ENCODE measurements at places on chromosomes 7 and 10. TPM values are rescaled to one million over a fixed set of nuclear protein-coding genes. Genes with fewer than 3 reads are reported as not detected.

DNA sequence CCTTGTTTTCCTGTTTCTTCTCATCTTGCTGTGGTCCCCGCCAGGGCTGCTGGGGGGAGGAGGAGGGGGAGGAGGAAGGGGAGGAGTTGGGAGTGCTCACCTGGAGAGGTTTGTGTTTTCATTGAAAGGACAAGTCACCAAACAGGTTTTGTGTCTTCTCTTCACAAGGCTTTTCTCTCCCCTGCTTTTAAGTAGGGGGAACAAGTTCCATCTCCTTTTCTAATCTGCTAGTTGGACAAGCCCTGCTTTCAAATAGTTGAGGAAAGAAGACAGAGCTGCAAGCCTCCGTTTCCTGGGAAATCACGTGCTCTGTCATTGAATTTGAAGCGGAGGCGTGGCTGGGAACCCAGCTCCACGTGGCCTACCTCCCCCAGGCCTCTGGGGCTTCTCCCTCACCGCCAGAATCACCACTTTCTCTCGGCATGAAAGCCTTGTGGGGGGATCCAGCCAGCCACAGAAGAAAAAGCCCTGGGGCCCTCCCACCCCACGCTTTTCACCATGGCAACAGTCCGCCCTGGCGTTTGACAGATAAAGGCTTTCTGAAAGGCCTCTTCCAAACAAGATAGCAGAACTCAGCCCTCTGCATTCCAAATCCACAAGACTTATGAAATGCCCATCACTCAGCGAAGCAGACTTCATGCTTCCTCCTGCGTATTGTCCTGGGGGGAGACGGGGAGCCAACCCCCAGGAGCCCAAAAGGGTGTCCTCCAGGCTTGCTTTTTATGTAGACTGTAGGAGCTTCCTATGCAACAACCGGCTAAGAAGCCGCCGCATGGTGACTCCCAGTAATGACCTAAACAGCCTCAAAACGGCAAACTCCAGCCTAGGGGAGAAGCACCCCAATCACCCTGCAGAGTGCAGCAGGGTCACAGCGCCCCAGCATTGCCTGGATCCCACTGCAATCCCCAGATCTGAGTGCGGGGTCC, 51.7 kb downstream of the PROSER2 start:
- peak; percentile 80 for DNase-seq

DNA sequence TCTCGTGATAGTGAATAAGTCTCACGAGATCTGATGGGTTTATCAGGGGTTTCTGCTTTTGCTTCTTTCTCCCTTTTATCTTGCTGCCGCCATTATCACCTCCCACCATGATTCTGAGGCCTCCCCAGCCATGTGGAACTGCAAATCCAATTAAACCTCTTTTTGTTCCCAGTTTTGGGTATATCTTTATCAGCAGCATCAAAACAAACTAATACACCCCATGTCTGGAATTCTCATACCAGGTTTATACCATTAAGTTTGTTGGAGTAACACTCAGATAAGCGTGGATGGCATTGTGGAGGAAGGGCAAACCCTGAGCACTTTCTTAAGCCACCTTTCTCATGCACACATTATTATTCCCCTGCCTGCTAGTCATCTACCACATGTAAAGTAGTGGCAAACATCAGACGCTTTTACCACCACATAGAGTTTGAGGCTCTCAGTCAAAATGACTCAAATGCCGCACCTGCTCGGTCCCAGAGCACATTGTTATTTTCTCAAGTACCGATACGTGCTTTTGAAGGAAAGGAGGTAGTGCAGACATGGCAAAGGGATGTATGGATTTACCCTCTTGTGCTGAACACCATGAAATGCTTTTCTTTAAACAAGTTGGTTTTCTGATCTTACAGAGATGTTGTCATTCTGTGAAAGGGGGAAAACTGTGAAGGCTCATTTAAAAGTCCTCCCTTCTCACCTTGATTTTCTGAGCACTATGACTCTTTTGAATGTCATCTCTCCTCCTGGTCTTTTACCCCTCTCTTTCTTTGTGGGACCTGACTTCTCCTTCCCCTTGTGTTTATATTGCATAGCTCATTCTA, 429.7 kb downstream of the EXOC4 start:
- no peak for DNase-seq

DNA sequence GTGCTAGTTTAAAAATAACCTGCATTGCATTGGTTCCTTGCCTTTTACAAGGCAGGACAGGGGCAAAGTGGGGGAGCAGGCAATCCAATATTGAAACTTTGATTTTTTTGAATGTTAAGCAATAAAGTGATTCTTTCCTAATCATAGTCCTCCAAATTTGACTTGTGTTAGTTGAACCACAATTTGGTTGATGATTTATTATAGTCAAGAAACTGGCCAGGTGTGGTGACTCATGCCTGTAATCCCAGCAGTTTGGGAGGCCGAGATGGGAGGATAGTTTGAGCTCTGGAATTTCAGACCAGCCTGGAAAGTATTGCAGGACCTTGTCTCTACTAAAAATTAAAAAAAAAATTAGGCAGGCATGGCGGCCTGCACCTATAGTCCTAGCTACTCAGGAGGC, 27.9 kb upstream of the ABLIM1 start:
- no peak for DNase-seq

Gene IGF2BP3
- polyA plus RNA-seq: 90.2 TPM

Gene NUDT13
- 10.4 TPM for polyA plus RNA-seq

- no peak for DNase-seq
These were observed at the start of gene SLC26A4 for GRCh38 chr7:107660381-107661080. Gene SLC26A4, plus strand, starts transcription at chr7:107660828. Its CDS starts 814 bp downstream, at chr7:107661642.

- DNase-seq: no peak
These were observed 23.0 kb downstream of the SGCE start for GRCh38 chr7:94633014-94633341.

Gene ACSL5
- polyA plus RNA-seq: 5.5 TPM

- no peak for DNase-seq
These were observed 43.9 kb upstream of the PODXL start for GRCh38 chr7:131600085-131600881.

DNA sequence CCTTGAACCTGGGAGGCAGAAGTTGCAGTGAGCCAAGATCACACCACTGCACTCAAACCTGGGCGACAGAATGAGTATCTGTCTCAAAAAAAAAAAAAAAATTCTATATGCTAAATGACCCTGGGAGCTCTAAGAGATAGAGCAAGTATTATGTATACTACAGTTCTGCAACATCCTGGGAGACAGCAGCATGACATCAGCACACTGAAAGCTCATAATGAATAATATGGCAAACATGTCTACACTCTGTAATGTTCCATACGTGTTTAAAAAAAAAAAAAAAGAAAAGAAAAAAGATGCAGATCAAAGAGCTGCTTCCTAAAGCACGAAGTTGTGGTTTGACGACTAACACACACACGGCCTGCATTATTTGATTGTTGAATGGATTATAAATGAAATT, 72.5 kb downstream of the CUL2 start:
- DNase-seq: no peak

Gene PGAM2
- 2.2 TPM for polyA plus RNA-seq

- no peak for DNase-seq
These were observed 26.5 kb downstream of the HDAC9 start for GRCh38 chr7:18521945-18522566.

DNA sequence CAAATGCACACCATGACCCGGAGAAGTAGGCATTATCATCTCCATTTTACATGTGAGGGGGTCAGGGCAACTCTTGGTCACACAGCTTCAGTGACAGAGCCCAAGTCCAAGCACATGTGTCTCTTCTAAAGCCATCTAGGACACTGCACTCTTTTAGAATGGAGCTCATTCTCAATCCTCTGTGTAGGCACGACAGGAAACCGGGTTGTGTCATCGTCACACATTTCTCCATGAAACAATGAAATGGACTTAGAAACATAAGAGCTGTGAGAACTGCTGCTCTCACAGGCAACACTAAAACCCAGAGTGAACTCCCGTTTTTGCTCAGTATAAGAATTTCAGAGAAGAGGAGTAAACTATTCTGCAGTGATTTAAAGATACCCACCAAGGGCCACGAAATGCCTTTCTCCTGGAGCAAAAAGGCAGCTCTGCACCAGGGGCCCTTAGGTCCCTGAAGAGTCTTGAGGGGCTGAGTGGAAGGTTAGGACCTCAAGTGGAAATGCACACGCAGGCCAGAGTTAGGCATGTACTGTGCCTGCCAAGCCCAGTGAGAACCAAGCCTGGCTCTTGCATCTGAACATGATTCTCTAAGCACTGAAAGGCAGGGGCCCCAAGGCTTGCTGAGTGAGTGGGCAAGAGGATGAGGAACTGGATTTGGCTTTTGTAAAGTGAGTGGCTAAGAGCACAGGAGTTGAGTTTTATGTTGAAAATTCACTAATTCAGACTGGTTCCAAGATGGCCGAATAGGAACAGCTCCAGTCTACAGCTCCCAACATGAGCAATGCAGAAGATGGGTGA, 13.3 kb downstream of the ALOX5 start:
- no peak for DNase-seq

GRCh38 chr10:91495402-91495801, 85.3 kb downstream of the HECTD2 start:
- DNase-seq: no peak

GRCh38 chr7:42448901-42449300, 211.9 kb upstream of the GLI3 start:
- DNase-seq: no peak

Gene PLXNA4
- polyA plus RNA-seq: 15.0 TPM

Gene GDF2
- not detected for polyA plus RNA-seq

DNA sequence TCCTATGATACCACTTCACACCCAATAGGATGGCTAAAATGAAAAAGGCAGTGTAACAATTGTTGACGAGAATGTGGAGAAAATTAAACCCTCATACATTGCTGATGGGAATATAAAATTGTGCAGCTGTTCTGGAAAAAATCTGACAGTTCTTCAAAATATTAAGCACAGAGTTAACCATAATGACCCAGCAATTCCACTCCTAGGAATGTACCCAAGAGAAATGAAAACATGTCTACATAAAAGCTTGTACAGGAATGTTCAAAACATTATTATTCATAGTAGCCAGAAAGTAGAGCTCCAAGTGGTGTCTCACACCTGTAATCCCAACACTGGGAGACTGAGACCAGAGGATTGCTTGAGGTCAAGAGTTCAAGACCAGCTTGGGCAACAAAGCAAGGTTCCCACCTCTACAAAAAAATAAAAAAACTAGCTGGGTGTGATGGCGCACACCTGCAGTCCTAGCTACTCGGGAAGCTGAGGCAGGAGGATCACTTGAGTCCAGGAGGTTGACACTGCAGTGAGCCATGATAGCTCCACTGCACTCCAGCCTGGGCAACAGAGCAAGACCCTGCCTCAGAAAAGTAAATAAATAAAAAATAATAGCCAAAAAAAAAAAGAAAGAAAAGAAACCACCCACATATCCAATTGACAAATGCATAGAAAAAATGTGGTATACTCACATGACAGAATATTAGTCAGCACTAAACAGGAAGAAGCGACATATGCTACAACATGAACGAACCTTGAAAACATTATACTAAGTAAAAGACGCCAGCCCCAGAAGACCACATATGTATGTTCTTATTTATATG, 5.0 kb downstream of the RHEB start:
- no peak for DNase-seq

GRCh38 chr10:97503406-97503805, 4.7 kb downstream of the UBTD1 start:
- no peak for DNase-seq

DNA sequence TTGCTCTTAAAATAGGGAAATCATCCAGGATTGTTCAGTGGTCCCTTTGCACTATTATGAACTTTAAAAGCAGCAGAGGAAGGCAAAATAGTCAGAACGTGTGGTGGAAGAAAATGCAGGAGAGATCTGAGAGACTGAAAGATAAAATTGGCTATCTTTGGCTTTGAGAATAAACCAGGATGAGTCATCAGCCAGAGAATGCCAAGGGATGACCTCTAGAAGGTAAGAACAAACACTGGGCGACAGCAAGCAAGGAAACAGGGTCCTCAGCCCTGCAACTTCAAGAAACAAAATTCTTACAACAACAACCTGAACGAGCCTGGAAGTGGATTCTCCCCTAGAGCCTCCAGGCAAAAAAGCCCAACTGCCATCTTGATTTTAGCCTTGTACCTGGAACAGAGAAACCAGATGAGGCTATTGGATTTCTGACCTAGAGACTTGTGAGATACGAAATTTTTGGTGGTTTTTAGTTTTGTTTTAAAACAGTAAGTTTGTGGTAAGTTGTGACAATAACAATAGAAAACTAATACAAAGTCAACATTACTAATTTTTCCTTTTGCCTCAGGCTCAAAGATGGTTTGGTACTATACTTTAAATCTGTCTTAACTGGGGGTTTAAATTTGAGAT, 130.2 kb upstream of the CNTNAP2 start:
- no peak for DNase-seq

Gene SFXN3
- polyA plus RNA-seq: 26.9 TPM

Gene ANK3
- polyA plus RNA-seq: 183 TPM

- no peak for DNase-seq
These were observed 83.1 kb upstream of the SEMA3A start for GRCh38 chr7:84277628-84278224.

DNA sequence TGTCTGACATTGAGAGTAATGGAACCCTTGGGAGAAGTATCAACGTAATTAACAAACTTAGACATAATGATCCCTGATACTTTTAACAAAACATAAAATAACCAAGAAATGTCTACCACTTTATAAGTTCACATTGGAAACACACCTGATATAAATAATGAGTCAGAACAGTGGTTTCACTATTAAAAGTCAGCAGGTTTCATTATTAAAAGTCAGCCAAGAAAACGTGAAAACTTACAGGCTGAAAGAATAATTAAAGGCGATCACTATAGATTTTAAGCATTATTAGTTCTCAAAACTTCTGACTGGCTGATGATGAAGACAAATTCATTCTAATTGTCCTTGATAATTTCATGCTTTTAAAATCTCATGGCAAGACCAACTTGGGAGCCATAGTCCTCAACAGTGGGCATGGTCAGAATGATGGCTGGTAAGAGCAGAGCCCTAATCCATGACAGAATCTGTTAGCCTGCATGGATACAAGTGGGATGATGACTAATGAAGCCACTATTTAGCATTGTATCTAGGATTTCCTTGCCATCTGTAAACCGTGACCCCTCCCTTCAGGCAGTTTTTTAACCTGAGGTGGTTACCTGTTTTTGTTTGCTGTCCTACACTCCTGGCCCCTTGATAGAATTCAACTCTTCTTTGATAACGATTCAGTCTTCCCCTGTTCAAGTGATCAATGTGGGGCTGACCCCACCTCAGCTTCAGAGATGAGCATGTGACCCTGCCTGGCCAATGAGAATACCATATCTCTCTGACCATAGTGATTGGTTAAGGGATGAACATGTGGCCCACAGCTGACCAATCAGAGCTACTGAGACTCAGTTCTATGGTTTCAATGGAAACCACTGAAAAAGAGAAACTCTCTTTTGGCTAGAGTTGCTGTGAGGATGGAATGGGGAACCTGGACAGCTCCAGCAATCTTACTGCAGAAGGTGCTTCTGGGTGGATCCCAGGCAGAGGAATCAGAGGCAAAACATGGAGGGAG, 151.0 kb downstream of the PLPP4 start:
- DNase-seq: no peak

Gene KLF14
- 0.46 TPM for polyA plus RNA-seq
